ENCODE measurements at places on chromosomes 6 and 20.
A peak's percentile ranks its signal among the peaks of the same experiment; 100 is the strongest.

DNA sequence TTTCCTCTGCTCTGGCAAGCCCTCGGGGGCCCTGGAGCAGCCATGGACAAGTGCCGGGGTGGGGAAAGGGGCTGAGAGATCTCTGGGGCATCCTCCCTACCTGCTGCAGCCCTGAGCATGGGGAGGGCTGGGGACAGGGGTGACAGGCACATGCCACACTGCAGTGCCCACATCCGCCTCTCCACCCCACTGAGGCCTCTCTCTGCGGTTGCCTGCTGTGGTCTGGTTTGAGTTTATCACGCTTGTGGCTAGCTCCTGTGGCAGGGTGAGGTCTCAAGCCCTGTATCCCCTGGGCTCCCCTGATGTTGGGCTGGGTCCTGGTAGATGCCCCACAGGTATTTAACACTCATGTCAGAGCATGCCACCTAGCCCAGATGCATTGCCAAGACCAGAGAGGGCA, 52.9 kb upstream of the MLN start:
- DNase-seq, result no peak

- no peak for DNase-seq
Observed at GRCh38 chr20:54133434-54134427, 40.1 kb downstream of the CYP24A1 start.

DNA sequence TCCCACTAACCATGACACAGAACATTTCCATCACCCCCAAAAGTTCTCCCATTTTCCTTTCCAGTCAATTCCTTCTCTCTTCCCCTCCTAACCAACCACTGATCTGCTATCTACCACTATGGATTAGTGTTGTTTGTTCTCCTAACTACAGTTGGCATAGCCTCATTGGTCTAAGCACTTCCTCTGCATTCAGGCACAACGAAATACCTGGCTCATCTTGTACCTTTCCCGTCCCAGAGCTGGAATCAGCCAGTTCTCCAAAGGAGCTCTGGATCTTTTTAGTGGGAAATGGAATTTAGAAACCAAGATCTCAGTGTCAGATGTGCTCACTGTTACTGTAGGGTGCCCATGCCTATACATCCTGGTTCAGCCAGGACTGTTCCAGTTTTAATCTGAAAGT, 4.0 kb upstream of the WTAP start:
- DNase-seq, result no peak

GRCh38 chr6:134525190-134525868, 207.4 kb upstream of the SGK1 start:
- DNase-seq, result no peak

DNA sequence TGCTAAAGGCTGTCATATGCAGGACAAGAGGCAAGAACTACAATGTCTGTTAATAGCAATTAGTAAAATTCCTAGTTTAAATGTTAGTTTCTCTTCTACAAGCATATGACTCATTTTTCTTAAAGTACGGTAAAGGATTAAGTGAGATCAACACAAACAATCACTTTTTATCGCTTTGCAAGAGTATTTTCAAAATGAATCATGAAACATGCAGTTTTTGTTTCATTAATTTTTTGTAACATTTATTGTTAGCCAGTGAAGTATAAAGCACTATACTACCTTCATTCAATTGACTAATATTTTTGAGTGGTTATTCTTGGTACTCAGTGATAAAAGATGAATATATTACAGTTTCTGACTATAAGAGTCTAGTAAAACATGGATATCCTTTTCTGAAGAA, 138.6 kb downstream of the AHI1 start:
- DNase-seq, result peak; percentile 58

DNA sequence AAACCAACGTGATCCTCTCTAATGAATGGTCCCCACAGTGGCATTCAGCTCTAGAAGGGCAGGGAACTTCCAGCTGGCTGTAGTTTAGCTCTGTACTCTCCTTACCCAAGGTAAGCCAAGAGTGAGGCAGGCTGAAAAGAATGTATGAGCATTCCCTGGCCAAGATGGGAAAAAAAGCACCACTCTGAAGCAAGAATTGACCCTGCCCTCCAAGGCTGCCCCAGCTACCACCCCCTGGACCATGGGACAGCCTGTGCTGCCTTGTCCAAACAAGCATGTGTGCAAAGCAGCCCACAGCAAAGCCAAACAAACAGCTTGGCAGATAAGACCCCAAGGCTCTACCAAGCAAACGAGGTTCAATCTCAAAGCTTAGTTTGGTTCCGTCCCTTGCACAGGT, 73.9 kb downstream of the GFOD1 start:
- peak; percentile 45 for DNase-seq

DNA sequence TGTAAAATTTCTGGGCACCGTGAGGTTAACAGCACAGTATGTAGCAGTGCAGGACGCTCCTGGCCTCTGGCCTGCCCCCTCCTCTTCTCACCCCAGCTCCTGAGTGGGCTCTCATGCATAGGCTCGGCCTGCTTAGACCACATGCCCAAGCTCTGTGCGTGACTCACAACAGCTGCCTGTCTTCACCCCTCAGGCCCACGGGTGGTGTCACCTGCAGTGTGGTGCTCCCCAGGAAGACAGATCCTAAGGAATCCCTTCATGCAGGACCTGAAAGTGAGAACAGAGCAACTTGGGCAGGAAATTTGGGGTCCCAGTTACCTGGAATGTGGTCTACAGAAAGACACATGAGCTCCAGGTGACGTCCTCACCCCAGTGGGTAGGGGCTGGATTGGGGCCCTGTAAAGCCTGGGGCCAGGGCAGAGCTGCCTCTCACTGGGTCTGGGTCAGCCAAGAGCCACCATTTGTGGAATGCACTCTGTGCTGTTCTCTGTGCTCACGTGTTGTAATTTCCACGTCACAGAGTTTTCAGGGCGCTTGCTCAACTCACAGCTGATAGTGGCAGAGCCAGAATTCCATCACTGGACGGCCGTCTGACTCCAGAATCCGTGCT, 37.0 kb upstream of the PXDC1 start:
- no peak for DNase-seq

GRCh38 chr6:30071081-30071818, 4.3 kb downstream of the PPP1R11 start:
- DNase-seq, result peak; percentile 19

Measured in astrocyte of the spinal cord (primary cell).